ENCODE measurements at places on chromosomes 5 and 9. TPM values are rescaled to one million over a fixed set of nuclear protein-coding genes. Genes with fewer than 3 reads are reported as not detected.

Gene IL31RA
- not detected for total RNA-seq

DNA sequence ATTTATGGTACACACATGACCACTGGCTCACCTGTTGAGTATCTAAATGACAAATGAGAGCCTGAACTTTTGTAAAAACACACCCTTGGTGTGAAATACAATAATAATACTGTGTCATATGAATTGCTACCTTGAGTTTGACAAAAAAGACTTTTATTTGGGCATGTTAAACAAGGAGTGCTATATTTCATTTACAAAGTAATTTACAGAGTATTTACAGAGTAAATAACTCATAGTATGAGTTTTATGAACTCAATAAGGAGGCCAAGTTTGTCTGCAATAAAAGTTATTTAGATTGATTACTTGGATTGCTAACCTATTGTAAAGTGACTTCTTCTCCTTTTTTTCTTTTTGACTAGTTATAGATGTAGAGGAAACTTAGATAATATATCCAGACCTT is 146.0 kb upstream of the NUDT12 start:
- no peak overlapping the region for H3K27ac ChIP-seq
- no peaks in the 10 kb centered on the region for H3K36me3 ChIP-seq
- no peak for DNase-seq
- no peaks in the 10 kb centered on the region for H3K4me1 ChIP-seq

- H3K27ac ChIP-seq = no peak overlapping the region
- H3K4me3 ChIP-seq = no peak overlapping the region
- no peaks in the 10 kb centered on the region for H3K36me3 ChIP-seq
- peaks cover 7% of the 10 kb centered on the region for H3K4me1 ChIP-seq
- no peaks in the 10 kb centered on the region for H3K27me3 ChIP-seq
These were observed 127.8 kb downstream of the NFIB start for GRCh38 chr9:14186096-14186495.

DNA sequence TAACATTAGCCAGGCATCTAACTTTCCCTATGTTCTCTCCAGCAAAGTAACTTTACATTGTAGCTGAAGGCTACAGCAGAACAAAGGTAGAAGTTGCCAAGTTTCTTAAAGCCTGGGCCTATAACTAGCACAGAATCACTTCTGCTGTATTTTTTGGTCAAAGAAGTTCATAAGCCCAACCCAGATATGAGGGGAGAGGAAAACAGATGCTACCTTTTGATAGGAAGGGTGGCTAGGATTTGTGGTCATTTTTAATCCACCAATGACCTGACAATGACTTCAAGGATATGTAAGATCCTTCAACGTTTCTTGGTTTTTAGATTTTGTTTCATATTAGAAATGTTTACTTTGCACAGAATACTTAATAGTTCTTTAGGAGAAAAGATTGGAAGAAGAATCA is 64.2 kb upstream of the RANBP3L start:
- no peak overlapping the region for H3K4me3 ChIP-seq
- no peak overlapping the region for H3K27ac ChIP-seq
- no peaks in the 10 kb centered on the region for H3K36me3 ChIP-seq
- H3K27me3 ChIP-seq = no peaks in the 10 kb centered on the region
- DNase-seq = no peak

DNA sequence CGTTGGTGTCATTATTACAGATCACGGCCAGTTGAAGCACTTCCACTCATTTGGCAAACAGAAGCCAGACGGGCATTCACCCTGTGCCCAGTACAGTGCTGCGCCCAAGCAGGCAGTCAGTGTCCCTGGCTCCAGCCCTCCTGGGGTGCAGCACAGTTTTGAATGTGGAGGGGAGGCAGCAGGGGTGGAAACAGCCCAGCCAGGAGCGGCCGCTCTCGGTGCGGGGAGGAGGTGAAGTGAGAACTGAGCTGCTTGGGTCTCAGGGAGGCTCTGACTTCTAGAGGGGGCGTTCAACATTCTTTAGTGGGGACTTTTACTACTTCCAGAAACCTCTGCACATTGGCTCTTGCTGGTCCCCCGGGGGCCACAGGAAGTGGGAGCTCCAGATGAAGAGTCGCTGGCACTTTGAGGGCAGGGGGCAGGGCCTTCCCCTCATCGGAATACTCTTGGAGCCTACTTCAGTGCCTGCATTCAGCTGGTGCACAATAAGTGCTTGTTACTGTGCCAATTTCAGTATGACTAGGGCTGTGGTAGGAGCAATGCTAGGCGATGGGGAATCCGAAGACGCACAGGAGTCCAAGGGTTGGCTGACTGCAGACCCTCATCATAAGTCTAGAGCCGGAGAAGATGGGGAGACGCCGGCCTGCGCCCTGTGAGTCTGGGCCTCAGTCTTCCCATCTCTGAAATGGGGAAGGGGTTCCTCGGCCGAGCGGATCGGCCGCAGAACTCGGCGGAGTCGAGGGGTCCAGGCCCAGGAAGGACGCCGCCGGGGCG is 492 bp upstream of the NEK6 start:
- no peaks in the 10 kb centered on the region for H3K27me3 ChIP-seq
- H3K27ac ChIP-seq = peak overlapping the region; percentile 93
- H3K4me1 ChIP-seq = peaks cover 32% of the 10 kb centered on the region
- no peak for DNase-seq
- H3K36me3 ChIP-seq = no peaks in the 10 kb centered on the region

GRCh38 chr5:71891856-71892255 is 172.8 kb downstream of the CARTPT start:
- no peaks in the 10 kb centered on the region for H3K4me1 ChIP-seq
- DNase-seq = no peak
- H3K4me3 ChIP-seq = no peak overlapping the region
- H3K36me3 ChIP-seq = no peaks in the 10 kb centered on the region

DNA sequence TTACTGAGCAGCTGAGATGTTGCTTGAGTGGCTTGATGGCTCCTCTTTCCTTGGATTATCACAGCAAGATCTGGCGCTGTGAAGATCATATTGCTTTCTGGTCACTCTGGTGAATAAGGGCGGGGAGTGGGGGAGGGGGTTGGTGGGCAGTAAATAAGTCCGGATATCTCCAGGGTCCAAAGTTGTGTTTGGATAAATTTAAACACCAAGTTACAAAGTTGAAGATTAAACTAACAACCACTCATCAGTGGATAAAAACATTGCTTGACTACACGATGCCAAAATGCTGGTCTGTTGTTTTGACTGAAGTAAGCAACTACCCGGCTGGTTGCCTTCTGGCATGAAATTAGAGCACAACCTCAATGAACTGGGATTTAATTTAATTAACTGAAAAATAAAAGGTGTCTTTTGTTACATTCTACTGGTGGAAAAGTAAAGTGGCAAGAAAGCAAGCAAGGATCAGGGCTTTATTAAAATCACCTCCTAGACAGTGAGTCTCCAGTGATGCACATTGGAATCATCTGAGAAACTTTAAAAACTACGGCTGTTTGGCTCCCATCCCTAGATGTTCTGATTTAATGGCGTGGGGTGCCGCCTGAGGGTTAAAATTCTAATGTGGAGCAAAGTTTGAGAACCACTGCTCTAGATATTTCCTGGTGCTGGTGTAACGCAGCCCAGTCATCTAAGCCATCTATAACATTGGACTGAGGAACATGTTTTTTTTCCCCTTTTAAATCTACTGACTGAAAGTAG is 86.7 kb upstream of the AGXT2 start:
- H3K36me3 ChIP-seq = no peaks in the 10 kb centered on the region
- no peaks in the 10 kb centered on the region for H3K4me1 ChIP-seq
- DNase-seq = no peak
- no peak overlapping the region for H3K27ac ChIP-seq
- H3K4me3 ChIP-seq = no peak overlapping the region

DNA sequence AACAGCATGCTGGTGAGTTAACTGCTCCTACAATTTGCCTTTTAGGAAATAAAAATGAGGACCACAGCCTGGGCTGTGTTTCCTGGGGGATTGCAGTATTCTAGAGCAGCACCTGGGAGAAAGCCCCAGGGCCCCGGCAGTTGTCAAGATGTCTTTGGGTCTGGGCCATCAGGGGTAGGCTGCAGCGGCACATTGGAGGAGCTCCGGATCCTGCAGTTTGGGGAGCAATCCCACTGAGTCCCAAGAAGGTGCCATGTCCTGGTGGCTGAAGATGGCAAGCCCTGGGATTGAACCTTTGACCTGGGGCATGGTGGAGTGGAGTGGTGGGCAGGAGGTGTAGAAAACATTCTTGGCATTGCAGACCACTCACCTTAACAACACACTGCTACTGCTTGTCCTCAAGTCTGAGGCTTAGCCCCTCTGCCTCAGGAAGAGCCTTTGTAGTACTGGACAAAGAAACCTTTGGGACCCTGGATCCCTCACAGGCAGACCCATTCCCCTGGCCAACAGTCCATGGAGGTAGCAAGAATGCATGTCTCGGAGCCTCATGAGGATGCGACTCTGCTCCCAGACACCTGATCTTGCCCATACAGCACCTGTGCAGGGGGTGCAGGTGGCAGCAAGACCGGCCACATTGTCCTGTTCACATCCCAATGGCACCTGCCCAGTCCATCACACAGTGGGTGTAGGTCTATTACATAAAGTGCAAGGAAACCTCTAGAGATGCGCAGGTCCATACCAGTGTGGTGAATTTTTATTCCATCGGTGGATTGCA is 159.1 kb upstream of the IRX2 start:
- H3K36me3 ChIP-seq = no peaks in the 10 kb centered on the region
- H3K4me3 ChIP-seq = no peak overlapping the region
- no peak overlapping the region for H3K27ac ChIP-seq
- no peaks in the 10 kb centered on the region for H3K4me1 ChIP-seq

- no peak overlapping the region for H3K4me3 ChIP-seq
- H3K36me3 ChIP-seq = no peaks in the 10 kb centered on the region
- H3K27ac ChIP-seq = peak overlapping the region; percentile 30
- no peaks in the 10 kb centered on the region for H3K4me1 ChIP-seq
- no peaks in the 10 kb centered on the region for H3K27me3 ChIP-seq
- no peak for DNase-seq
These were observed 145.1 kb upstream of the RAI14 start for GRCh38 chr5:34511063-34511462.

DNA sequence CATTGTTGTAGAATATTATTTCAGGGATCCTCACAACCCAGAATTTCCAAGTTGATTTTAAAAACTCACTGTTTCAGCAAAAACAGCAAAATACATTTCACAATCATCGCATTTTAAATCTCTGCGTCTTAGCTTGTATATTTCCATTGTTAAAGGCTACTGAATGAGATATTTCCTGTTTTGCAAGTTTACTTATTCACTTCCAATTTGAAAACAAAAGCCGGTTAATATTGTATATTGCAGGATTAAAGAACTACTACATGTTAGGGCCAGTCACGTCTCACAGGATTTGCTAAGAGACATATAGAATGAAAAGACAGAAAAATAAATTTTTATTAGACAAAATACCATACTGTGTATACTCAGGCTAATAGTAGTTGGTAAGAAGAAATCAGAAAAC is 395.9 kb upstream of the CDH9 start:
- DNase-seq = no peak
- H3K36me3 ChIP-seq = no peaks in the 10 kb centered on the region
- H3K4me1 ChIP-seq = no peaks in the 10 kb centered on the region
- H3K4me3 ChIP-seq = no peak overlapping the region

Gene NUTM2F
- total RNA-seq = not detected

Gene C9orf153
- not detected for total RNA-seq

GRCh38 chr5:17255471-17256021 is 38.1 kb downstream of the BASP1 start:
- H3K4me1 ChIP-seq = peaks cover 3% of the 10 kb centered on the region
- no peak overlapping the region for H3K4me3 ChIP-seq
- H3K27me3 ChIP-seq = no peaks in the 10 kb centered on the region
- peak overlapping the region; percentile 17 for H3K27ac ChIP-seq
- DNase-seq = peak; percentile 67

DNA sequence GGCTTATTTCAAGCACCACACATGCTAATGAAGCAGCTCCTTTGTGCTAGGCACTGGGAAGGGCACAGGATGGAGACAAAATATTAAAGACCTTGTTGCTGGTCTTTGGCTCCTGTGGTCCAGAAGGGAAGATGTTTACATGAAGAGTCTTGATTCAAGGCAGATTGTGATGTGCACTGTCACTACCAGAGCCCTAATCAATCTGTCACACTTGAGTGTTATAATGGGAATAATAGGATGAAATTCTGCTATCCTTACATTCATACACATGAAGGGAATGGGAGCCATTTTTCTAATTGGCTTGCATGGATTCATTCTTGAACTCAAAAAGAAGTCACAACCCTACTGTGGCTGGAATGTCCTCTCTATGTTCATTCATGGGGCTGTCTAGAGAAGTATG is 203.0 kb downstream of the SEC61B start:
- no peaks in the 10 kb centered on the region for H3K27me3 ChIP-seq
- H3K4me1 ChIP-seq = no peaks in the 10 kb centered on the region

Gene KCTD16
- under 0.01 TPM for total RNA-seq

- no peak overlapping the region for H3K4me3 ChIP-seq
- H3K4me1 ChIP-seq = peaks cover 10% of the 10 kb centered on the region
- H3K36me3 ChIP-seq = no peaks in the 10 kb centered on the region
- no peak overlapping the region for H3K27ac ChIP-seq
- H3K27me3 ChIP-seq = no peaks in the 10 kb centered on the region
These were observed 5.4 kb downstream of the ABCA2 start for GRCh38 chr9:137022662-137023008.

All from upper lobe of left lung (tissue), 6 donors.